ENCODE measurements at places on chromosomes 6 and 20.
A peak's percentile ranks its signal among the peaks of the same experiment; 100 is the strongest.

DNA sequence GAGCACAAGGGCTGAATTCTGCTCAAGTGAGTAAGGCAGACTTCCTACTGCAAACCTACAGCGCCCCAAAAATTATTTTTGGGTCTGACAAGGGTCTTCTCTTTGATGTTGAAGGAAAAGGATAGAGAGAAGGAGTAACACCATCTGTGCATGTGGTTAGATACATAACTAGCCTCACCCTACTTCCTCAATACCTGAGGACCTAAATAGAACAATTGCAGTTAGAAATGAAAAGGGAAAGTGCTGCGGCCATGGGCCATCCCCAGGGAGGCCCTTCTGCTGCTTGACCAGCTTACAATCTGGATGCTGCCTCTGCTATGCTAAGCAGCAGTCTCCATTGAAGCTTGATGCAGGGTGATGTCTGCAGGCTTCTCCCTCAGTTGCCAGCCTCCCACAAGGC is 63.2 kb upstream of the ARMH2 start:
- DNase-seq: no peak

DNA sequence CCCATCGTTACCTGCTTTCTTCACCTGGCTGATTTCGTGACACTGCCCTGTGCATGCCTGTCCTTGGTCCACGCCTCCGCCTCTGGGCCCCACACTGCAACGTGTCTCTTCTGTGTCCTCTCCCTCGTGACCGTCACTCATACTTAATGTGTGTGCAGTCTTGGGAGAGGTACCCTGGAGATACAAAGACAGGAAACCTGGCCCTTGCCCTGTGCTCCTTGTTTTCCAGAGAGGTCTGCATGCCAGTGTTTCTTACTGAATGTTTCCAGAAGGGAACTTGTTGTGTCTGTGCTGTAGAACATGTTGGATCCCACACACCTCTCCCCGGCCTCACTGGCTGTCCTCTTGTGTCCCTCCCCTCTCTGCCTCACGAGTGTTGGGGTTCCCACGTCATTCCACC is 45.8 kb downstream of the SNX9 start:
- no peak for DNase-seq

DNA sequence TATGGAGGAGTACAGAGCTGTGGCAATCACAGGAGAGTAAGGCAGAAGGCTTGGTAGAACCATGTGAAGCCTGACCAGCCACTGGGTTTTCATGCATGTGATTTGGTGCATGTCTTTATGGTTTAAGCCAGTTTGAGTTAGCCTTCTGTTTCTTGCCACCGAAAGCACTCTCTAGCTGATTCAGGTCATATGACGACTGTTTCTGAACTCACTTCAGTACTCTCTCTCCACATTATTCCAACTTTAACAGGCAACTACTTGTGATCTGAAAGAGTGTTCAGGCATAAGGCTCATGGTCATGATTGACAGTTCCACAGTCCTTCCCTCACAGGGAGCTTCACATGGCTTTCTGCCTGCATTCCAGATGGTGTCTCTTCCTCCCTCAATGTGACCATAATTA is 63.3 kb upstream of the TAB2 start:
- DNase-seq: no peak

DNA sequence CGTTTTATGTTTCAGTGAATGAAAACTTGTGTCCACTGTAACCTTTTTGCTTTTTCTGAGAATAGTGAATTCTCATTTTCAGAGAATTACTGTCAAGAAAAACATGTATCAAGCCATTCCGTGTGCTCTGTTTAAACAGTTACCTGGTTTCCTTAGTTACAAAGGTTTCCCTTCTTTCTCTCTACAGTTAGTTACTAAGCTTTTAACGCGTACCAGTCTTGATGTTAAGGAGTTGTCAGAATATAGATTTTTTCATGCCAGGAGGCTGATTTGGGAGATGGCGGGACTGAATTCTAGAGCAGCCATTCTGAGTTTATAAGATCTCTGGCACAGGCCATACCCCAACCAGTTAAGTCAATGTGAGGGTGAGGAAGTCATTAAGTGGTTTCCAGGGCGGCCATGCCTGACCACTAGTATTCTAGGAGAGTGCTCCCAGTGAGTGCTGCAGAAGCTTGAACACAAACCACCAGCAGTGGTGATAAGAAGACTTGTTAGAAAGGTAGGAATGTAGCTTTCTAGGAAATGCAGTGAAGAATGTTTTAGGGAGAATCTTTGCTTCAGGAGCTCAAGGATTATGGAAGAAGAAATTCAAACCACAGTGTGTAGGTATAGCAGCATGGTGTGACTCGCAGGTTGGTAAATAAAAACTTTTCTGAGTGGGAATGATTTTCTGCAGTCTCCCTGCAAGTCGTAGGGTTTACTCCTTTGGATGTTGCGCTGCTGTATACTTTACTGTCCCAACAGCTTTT is 112.9 kb downstream of the JARID2 start:
- DNase-seq: no peak

DNA sequence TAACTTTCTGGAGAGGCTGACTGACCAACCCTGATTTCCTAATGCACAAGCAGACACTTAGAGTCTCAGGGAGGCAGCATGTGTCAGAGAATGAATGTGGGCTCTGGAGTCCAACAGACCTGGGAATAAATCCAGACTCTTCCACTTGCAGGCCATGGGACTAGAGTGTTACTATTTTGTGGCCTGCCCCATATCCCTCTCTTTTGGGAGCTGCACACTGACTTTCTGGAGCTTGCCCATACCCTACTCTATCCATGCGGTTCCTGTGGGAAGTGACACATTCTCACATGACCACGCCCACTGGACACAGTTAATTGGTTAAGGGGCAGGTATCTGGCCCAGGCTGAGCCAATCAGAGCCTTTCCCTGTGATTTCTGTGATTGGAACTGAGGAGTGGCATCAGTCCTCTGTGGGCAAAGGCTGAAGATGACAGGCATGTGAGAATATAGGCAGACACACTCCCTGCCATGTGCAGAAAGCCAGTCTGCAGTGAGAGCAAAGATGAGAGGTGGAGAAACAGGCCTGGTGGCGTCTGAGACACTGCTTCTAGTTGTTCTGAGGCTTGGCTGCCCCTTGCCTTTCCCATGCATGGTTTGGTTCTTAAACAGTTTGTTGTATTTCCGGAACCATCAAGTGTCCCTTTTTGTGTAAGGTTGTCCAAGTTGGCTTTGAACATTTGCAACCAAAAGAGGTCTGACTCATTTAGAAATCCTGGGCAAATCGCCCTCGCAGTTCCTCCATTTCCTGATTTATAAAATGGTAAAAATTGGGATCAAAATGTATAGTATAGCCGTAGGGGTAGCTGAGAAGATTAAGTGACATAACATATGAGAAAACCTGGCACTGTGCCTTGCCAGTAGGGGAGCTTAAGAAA is 125.6 kb downstream of the CDC5L start:
- no peak for DNase-seq

DNA sequence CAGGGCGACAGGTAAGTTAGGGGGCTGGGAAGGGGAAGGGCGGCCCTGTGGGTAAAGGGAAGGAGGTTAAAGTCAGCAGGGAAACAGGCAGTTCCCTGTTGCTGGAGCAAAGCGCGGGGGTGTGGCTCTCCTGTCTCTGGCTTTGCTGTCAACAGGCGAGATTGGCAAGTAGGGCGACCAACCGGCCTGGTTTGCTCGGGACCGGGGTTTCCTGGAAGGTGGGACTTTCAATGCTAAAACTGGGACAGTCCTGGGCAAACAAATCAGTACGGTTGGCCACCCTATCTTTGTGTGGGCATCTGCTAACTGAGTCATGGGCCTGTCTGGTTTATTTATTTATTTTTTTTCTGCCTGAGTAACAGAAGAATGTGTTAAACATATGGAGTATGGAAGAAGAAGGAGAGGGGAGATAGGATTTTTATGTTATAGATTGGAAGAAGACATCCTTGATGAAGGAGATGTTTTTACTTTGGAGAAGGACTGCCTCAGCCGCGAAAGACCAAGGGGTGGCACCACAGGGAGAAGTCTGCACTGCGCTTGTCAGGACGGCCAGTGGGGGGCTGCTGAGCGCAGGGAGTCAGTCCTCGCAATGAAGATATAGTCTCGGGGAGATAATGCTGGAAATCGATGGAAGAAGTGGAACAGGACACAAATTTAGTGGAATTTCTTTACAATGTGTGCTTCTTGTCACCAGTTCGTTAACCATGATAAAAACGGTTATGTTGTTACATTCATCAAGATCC is 43.4 kb upstream of the ESR1 start:
- DNase-seq: peak; percentile 76

- DNase-seq: peak; percentile 19
Observed at GRCh38 chr20:40563296-40563950, 125.6 kb downstream of the MAFB start.

GRCh38 chr6:150046943-150047342 is 21.6 kb upstream of the RAET1L start:
- DNase-seq: no peak

DNA sequence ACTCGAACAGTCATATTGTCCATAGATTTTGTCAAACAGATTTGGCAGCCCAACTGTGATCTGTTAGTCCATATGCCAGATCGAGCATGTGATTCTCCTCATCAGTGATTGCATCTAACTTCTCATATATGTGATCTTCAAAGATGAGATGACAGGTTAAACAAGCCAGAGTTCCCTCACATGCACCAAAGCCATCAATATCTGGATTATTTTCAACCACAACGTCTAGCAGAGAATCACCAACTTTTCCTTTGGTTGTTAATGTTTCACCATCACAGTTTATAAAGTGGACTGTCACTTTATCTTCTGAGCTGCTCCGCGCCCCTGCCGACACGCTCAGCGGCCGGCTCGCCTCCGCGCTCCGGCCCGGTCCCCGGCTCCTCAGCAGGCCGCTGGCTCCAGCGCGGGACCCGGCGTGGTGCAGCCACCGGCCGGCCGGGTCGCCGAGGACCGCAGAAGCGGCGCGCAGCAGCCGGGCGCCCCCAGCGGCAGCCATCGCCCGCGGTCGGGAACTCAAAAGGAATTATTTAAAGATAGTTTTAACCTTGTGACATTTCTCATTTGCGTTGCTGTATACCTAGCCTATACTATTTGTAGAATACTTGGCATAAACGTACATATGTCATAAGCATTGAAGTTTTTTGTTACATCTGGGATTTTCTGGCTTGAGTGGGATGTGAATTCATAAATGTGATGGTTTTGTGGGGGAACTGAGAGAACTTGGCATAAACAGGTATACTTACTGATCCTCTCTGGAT is 40.1 kb upstream of the DYNLRB1 start:
- DNase-seq: peak; percentile 58

- no peak for DNase-seq
Observed at GRCh38 chr6:75431379-75431778, 62.2 kb downstream of the FILIP1 start.

Data from suppressor macrophage treated with lipopolysaccharide for 4 hours (primary cell).